NCI-H524 (cell line): ENCODE measurements at places on chromosomes 13 and 19.

- no peak for DNase-seq
Measured at GRCh38 chr13:59891053-59891452, 272.7 kb downstream of the DIAPH3 start.

GRCh38 chr19:1063030-1063908 lies 3.7 kb upstream of the ARHGAP45 start:
- DNase-seq = no peak

DNA sequence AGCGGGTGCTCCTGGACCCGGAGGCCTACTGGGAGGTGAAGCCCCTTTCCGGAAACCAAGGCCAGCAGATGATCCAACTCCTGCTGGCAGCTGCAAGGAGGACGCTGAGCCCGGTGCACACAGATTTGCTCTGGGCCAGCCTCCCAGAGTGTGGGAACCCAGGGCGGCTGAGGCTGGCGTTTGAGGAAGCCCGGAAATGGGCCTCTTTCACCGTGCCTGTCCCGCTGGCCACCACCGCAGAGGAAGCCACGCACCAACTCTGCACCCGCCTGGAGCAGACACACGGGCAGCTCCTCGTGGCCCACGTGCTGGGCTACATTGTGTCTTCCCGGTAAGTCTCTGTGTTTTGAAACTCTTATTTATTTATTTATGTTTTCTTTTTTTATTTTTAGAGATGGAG lies 30.4 kb downstream of the NWD1 start:
- DNase-seq = no peak

DNA sequence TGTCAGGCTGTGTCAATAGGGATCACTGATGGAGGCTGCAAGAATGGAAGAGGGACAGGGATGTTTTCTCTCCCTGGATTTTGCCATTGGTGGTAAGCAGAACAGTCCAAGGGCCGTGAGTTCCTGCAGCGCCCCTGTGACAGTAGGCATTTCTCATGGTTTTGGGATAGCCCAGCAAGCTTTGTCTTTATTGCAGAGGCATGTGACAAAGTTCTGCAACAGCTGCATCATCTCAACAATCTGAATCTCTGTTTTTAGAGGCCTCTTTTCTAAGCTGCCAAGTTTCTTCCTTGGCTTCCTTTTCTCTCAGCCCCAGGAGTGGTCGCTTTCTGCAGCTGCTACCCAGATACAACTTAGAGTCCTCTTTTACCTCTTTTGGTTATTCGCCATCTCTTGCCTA lies 95.7 kb upstream of the TSHZ3 start:
- DNase-seq = no peak

DNA sequence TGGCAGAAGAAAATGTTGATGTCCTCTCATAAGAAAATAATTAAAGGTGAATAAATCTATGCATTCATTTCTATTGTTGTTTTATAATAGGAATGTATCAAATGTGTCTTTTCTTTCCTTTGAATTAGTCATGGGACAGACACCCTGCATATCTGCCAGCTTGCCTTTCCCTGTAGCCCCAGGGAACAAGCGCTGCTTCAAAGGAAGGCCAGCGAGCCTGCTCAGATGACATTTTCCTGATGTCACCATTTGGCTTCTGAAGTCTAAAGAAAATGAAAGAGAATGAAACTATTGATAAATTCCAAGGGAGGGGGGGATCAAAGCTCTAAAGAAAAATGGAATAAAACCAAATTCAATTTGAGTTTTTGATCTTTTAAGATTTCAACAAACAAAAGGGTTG lies 574.8 kb downstream of the IRS2 start:
- no peak for DNase-seq

- no peak for DNase-seq
Measured at GRCh38 chr13:92591117-92591516, 635.5 kb upstream of the GPC6 start.

- no peak for DNase-seq
Measured at GRCh38 chr13:40191186-40191980, 475.1 kb downstream of the FOXO1 start.

- DNase-seq = no peak
Measured at GRCh38 chr13:25783076-25783475, 268.7 kb downstream of the SHISA2 start.

GRCh38 chr19:42693760-42694350 lies 46.4 kb downstream of the PSG3 start:
- DNase-seq = peak; percentile 4

DNA sequence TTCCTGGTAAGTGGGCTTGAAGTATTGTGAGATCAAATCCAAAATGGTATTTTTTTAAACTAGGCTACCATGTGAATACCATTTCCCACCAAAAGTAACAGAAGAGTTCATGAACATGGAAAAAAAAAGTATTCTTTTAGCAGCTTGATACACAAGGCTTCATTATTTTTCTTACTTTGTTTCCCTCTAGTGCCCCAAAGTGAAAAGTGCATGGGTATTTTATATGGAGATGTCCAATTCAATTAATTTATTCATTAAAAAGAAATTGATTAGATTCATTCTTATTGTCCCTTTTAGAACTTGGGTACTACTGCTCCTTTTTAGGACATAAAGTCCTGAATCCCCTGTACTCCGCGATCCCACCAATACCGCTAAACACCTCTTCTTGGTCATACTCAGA lies 28.6 kb upstream of the SCEL start:
- DNase-seq = peak; percentile 9

DNA sequence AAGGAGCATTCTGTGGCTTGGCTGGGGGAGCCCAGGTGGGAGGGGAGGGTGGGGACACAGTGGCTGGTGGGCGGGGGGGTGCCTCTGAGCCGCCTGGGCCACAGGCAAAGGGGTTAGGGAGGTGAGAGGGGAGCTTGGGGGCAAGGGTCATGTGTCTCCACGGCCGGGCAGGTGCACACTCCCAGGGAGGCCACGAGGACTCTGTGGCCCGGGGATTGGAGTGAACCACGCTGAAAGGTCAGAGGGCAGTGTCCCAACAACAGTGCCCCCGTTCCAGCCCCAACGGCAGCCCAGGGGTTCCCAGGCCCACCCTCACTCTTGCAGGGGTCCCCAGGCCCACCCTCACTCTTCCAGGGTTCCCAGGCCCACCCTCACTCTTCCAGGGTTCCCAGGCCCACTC lies 9.6 kb downstream of the C2CD4C start:
- DNase-seq = no peak

GRCh38 chr13:78436311-78436710 lies 167.0 kb downstream of the POU4F1 start:
- no peak for DNase-seq

DNA sequence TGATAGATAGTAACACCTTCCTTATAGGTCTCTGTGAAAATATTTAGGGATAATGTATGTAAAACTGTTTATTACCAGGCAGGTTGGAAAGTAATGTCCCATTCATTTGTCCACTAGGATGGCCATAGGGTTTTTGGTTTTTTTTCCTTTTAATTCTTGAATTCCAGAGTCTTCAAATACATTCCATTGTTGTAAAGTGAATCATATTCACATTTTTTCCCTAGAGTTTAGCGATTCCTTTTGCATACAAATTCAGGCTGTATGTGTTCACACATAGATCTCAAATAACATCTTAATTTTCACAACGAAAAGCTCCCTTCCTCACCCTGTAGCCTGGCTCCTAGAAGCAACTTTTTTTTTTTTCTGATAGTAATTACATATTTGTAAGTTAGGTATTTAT lies 1.8 kb upstream of the ZNF557 start:
- no peak for DNase-seq

DNA sequence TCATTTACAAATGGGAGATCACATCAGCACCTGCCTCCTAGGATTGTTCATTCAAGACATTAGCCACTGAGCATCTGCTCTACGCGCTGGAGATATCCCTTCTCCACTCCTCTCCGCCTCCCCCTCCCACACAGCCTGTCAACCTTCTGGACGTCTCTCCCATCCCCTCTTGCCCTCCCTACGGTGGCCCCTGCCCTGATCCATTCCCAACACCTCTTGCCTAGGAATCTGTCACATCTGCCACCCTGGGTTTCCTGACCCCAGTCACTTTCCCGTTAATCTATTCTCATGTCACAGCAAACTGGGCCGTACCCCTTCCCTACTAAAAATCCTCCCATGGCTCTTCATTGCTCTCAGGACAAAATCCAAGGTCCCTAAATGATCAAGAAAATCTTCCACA lies 10.3 kb downstream of the DYRK1B start:
- DNase-seq = peak; percentile 59
